ENCODE measurements at places on chromosomes 13 and 19.

DNA sequence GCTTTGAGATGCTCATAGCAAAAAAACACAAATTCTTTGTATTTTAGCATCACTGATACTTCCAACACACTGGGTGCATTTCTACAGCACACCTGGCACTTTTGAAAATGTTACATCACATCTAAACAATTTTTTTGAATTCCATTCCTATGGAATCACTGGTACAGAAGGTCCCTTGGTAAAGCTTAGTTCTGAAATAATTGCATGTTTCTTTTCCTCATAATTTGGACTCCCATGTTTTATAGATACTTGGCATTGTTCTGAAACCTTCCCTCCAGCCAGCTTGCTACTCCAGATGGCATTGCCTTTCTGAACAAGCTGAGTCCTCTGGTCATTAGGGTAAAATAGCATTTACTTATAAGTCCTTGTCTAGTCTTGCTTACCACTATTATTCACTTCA is 481.3 kb upstream of the GPC6 start:
- DNase-seq = no peak

DNA sequence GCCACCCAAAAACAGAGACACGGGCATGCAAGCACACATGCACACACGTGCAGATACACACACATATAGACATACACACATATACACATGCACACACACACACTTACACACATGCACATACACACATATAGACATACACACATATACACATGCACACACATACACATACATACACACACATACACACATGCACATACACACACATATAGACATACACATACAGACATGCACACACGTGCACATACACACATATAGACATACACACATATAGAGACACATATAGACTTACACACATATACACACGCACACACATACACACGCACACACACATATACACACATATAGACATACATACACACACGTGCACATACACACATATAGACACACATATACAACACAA is 92.1 kb downstream of the GADD45B start:
- no peak for DNase-seq

- no peak for DNase-seq
Measured at GRCh38 chr19:35296644-35297514, 4.9 kb downstream of the MAG start.

DNA sequence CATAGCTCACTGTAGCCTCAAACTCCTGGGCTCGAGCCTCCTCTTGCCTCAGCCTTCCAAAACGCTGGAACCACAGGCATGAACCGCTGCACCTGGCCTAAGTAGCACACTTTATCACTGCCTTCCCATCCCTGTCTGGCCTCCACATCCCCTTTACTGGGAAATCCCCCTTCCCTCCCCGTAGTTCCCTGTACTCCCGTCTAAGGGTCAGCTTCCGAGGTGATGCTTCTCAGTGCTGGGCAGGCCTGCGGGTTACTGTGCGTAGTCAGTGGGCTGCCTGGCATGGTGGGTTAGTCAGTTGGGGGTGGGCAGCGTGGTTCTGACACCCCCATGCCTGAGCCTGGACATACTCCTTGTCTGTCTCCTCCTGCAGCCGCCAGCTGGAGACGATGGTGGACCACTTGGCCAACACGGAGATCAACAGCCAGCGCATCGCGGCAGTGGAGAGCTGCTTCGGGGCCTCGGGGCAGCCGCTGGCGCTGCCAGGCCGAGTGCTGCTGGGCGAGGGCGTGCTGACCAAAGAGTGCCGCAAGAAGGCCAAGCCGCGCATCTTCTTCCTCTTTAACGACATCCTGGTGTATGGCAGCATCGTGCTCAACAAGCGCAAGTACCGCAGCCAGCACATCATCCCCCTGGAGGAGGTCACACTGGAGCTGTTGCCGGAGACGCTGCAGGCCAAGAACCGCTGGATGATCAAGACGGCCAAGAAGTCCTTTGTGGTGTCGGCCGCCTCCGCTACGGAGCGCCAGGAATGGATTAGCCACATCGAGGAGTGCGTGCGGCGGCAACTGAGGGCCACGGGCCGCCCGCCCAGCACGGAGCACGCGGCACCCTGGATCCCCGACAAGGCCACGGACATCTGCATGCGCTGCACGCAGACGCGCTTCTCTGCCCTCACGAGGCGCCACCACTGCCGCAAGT is 8.4 kb downstream of the PLEKHF1 start:
- no peak for DNase-seq

DNA sequence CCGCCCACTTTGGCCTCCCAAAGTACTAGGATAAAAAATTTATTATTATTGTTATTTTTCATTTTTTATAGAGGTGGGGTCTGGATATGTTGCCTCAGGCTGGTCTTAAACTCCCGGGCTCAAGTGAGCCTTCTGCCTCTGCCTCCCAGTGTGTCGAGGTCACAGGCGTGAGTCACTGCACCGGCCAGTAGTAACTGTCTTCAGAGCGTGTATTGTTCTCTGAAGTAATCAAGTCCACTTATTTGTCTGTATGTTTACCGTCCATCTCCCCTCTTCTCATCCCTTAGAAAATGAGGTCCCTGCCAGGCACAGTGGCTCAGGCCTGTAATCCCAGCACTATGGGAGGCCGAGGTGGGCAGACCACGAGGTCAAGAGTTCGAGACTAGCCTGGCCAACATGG is 18.2 kb upstream of the SULT2B1 start:
- DNase-seq = no peak

- peak; percentile 54 for DNase-seq
Measured at GRCh38 chr19:3481241-3482090, 1.1 kb upstream of the SMIM24 start.

DNA sequence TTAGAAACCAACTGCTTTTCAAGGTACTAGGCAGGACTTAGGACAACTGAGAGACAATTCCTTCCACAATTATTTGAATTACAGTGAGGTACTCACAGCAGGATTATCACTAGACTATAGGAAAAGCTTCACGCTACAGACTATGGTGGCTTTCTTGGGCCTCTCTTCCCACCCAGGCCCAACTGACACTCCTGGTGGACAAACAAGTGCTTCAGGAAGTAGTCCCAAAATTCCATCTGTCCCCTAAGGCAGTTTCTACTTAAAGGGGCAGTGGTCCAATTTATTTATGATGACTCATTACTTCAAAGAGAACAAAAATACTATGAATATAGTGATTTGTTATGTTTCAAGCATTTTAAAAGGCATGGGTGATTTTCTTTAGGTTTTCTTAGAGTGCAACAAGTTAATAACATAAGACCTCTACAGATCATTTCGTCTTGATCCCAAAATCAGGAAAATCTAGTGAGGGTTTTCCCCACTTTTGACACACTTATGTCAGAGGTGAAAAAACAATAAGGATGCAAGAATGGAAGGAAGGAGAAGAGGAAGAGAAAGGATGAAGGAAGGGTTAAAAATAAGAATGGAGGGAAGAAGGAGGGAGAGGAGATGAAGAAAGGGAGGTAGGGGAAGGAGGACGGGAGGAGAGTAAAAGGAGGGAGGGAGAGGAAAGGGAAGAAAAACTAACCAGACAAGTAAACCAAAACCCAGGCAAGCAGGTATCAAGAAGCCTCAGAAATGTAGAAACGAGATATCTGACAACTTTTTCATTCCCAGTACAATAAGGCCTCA is 100.7 kb downstream of the SERP2 start:
- no peak for DNase-seq

- DNase-seq = no peak
Measured at GRCh38 chr13:113633485-113633873, 24.5 kb downstream of the ATP4B start.

DNA sequence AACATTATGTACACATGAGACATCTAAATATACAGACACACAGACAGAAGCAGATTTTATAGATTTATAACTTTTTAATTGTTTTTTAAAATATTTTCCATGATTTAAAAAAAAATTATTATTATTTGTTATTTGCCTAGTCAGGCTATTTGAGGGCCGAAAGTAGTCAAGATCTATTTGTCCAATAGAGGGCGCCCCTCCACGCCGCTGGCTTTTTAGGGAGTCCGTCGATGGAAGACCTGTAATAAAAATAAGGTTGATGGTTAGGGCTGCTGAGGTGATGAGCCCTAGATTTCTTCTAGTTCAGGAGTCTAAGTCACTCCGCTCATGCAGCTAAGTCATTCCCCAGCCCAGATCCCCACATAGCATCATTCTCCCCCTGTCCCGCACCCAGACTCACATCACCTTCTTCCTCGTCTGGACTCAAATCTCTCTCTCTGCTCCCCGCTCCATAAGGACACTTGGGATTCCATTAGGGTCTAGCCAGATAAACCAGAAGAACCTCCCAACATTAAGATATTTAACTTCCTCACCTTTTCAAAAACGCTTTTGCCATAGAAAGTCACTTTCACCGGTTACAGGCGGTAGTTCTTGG is 33.9 kb upstream of the CEACAM21 start:
- DNase-seq = peak; percentile 58

DNA sequence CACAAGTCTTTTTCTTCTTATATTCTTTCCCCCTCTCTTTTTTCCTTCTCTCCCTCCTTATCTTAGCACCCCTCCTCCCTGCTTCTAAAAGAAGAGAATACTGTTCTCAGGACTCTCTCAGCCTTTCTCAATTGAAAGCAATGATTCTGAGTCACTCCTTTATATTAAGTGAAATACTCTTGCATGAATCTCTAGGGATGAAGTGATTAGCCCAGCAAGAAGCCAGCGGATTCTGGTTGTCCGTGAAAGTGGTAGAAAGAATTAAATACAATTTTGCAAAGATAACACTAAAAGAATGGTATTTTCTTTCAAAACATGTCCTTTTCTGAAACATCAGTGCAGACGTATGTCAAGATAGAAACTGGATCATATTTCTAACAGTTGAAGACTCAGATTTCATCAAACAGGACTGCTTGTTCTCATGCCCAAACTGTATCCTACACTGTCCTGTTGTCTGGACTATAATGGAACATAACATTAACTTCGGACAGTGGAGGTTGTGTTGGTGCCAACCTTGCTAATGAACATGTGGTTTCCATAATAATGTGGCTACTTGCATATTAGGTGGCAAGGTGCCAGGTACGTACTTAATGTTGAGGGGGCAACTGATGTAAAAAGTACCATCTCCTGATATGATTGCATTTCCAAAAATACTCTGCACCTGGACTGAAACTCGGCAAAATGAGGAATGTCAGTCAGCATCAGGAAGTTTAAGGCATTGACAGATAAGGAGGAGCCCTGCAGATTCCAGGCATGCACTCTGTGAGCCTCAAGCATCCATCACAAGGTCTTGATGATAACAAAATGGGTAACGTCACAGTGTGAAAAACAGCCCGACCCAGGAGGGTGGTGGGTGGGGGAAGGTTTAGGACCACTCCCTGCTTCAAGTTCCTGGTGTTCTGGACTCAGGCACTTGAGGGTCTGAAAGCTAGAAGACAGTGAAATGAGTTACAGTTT is 357.2 kb downstream of the DLEU7 start:
- DNase-seq = no peak

- no peak for DNase-seq
Measured at GRCh38 chr19:3176715-3177501, 1.7 kb upstream of the S1PR4 start.

DNA sequence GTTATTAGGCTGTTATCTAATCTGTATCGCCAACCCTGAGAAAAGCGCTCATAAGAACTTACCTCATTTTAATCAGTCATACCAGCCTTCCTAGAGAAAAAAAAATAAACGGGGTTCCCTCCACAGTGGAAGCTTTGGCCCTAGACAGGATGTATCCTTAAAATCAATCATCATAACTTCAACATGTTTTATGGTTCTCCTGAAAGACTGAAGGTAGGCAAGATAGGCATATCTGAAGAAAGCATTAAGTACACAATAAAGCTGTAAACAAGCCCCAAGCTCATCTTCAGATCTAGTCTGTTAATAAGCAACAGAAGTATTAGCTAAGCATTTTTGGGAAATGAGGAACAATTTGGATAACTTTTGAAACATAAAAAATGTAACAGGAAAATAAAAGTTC is 18.7 kb upstream of the SERP2 start:
- no peak for DNase-seq

DNA sequence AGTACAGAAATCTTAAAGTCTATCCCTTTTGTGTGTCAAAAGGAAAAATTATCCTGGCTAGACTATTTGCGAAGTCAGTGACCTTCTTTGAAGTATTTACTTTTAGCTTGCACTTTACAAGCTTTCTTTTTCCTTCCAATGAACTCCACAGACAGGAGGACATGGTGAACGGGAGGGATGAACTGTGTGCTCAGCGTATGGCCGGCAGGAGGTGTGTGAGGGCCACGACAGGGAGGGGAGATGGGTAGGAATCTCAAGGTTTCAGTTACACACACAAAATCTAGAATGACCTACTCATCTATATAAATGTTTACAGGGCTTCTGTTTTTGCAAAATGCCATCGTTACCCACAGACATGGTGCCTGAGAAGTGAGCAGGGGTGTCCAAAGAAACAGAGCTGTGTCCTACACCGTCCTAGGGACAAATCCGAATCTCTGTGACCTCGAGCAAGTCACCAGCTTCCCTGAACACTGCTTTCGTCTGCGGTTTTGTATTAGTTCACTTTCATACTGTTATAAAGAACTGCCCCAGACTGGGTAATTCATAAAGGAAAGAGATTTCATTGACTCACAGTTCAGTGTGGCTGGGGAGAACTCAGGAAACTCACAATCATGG is 537.2 kb downstream of the LIG4 start:
- peak; percentile 91 for DNase-seq

GRCh38 chr13:24564881-24565280 is 52.3 kb upstream of the PARP4 start:
- DNase-seq = no peak

DNA sequence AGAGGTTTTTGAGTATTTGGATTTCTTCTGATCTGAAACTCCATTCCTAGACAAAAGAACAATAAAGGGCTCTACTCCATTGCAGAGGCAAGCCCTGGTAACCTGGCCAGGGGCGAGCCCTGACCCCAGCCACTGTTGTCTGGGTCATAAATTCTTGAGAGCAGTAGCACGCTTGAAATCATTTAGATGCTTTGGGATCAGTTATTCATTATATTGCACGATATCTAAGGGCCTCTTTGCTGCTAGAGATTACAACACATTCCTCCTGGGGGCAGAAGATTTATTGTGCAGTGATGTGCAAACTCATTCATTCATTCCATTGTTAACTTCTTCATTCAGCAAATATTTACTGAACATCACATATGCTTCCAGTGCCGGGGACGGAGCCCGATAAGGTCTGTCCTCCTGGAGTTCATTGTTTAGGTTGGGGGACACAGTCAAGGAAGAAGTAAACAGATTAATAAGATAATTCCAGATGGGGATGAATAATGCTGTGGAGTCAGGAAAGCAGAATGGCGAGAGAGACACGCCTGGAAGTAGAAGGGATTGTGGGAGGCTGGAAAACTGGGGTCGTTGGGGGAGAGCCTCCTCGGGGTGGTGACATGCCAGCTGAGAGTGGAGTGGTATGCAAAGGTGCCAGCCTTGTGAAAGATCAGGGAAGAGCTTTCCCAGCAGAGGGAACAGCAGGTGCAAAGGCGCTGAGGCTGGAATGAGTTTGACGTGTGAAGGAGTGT is 34.9 kb downstream of the SIPA1L3 start:
- DNase-seq = no peak

- DNase-seq = peak; percentile 90
Measured at GRCh38 chr19:55165952-55166529, 372 bp downstream of the DNAAF3 start.

GRCh38 chr13:43303033-43303729 is 279.8 kb downstream of the DNAJC15 start:
- DNase-seq = peak; percentile 43
